Epithelial cell of proximal tubule (primary cell): ENCODE measurements at places on chromosomes 2 and 18.

DNA sequence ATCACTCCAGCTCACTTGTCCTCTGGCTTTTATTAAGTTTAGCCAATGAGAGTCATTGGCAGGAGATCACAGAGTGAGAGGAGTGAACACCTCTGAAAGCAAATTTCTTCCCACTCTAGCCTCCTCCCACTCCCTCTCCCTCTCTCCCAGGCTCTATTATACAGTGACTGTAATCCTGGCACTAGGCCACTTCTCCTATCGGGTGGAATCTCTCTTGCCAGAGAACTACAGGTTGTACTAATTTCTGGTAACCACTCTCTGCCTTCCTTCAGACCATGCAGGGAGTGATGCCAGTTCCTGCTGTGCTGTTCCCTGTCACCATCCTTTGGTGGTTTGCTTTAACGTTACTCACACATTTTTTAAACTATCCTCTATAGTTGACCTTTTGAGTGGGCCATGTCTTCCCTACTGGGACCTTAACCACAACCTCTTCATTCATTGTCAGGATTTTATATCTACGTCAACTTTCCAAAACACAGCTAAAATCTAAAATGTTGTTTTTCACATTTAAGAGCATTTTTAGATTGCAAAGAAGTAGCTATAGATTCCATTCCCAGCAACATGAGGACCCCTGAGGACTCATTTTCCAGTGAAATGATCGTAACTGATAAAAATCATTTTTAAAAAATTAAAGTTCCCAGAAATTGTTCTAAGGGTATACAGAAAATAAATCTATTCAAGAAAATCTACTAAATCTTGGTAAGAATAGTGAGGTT, 217.1 kb downstream of the MREG start:
- DNase-seq = no peak

DNA sequence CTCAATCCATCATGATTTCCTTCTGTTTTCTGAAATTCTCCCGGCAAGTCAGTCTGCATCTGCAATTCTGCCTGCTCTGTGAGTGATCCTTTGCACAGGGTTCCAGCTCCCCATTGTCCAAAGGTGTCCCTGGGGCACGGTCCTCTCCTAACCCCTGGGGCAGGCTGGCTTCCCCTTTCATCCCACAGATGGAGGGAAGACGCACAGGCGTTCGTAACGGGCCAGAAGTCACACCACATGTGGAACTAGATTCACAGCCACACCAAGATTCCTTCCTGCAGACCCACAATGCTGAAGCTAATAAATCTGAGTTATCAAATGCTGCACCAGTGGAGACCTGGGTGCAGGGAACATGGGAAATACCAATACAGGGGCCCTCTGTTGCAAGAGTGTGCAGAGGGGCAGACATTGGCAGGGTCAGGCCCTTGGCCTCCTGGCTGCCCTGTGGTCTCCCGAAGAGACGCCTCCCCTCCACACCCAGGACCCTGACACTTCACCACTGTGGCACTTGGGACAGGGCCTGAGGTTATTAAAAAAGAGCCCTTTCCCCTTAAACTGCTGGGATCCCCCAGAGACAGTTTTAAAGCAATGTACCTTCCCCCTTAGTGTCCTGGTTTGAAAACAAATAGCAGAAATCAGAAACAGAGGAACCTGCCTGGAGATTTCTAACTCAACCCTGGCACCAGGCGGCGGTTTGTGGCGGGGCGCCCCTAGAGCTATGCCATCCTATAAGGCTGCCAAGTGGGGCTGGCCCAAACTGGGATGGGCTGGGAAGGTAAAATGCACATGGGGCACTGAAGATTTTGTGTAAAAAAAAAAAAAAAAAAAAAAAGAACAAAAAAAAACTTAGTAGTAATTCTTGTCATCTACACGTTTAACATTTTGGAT, 15.4 kb downstream of the ZNF516 start:
- DNase-seq = no peak

GRCh38 chr2:227819398-227819697, 5.7 kb downstream of the CCL20 start:
- DNase-seq = peak; percentile 88

DNA sequence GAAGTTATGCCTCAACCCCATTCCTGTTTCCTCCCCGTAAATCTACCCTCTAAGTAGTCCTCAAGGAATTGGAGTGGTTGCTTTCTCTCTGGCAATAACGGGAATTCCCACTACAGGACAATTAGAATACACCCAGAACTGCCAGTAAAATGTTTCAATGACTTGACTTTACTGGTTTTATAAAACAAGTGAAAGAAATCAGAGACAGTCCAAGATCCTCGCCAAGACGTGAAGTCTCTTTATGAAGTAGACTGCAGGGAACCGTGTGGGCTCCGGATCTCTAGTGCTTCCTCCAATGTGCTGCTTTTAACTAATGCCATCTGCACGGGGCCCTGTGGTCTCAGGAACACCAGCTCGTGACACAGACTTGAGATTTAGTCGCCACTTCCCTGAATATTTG, 101.4 kb downstream of the CPO start:
- DNase-seq = no peak

DNA sequence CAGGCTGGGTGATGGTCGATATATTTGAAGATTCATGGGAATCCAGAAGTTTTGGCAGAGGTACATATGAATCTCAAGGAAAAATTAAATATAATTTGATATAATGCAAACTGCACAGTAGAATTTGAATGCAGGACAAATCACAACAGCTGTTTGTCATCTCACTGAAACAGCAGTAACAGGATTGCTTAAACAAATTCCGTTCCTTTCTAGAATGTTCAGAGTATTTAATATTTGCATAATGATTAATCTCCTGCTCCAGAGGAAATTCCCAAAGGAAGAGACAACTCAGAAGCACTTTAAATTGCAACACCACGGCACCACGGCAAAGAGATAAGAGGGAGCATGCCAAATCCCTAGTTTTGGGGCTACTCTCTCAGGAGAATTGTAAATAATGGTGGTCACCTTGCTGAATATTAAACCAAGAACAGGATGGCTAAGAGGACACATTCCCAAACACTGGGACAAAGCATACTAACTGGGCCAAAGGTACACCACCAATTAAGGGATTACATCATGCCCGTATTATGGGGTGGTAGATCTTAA, 67.8 kb upstream of the MAP4K3 start:
- peak; percentile 92 for DNase-seq
